ENCODE measurements at places on chromosomes 2 and 18.
A peak's percentile ranks its signal among the peaks of the same experiment; 100 is the strongest.

DNA sequence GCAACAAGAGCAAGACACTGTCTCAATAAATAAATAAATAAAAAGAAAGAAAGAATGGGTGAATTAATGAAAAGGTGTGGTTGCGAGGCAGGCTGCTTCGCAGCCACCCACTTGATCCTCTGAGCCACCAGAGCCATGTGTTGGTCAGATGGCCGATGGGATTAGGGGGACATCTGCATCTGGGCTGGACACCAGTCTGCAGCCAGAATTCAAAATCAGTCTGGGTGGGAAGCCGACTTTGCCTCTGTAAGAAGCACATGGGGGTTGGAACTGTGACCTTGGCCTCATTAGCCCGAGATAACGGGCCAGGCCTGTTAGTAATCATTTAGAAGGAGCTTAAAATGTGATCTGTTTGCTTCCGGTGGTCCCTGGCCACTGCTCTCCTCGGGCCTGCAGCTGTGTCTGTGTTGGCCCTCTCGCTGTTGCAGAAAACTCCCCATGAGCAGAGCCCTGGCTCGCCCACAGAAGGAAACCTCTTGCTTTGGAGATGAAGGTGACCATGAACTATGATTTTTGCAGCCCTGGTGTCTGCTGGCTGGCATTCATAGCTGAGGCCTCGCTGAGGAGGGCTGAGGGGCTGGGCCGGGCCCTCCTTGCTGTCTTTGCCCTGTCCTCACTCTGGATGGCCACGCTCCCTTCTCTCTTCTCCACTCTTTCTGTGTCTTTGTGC lies 94.4 kb downstream of the DYSF start:
- no peak for DNase-seq

GRCh38 chr18:49013291-49013691 lies 62.5 kb upstream of the SMAD7 start:
- no peak for DNase-seq

- DNase-seq = no peak
Measured at GRCh38 chr2:64876137-64876647, 113.0 kb upstream of the SLC1A4 start.

- no peak for DNase-seq
Measured at GRCh38 chr18:31197676-31198075, 35.0 kb upstream of the DSC1 start.

DNA sequence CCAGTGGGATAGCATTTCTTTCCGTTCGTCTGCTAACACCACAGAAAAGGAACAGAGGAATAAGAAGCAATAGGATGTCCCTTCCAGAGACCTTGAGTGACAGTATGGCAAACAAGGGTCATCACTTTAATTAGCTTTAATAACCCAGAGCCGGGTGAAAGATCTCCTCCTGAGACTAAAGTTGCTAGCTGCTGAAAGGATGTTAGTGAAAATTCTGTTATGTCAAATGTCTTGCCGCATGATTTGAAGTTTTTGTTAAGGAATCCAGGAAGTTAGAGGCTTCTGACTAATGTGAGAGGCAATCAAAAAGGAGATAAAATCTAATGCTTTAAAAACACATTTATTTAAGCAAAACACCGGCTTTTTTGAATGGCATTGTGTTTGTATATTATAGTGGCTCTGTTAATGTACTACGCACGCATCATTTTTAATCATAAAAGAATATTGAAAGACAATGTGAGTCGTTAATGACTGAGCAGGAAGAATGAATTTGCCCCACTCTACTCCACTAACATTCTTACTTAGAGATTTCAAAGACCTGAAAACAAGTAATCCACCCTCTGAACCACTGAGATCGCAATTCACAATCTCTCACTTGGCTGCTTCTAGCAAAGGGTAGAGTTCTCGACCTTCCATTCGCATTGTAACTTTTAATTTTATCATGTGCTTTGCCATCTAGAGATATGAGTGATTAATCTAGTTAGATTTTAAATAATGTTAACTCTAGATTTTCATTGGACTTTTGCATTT lies 536.6 kb downstream of the LRRTM4 start:
- DNase-seq = no peak

GRCh38 chr18:29083545-29083944 lies 906.6 kb upstream of the CDH2 start:
- DNase-seq = no peak

DNA sequence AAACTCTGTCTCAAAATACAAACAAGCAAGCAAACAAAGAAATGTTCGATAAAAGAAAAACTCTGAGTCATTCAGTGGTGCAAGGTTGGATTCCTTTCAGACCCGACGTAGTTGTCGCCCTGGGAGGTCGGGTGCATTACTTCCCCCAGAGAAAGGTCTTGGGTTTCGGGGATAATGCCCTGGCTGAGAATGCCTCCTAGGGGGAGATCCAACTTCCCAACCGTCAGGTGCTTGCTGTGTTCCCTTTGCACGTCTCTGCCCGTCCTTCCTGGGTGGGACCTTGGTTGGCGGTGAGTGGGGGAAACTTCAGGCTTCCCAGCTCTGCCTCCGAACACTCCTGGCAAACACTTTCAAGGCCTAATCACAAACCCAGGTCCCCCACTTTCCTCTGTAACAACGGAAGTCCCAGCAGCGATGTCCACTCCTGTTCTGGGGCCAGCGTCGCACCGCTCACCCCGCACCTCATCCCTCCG lies 609 bp downstream of the TPGS2 start:
- peak; percentile 13 for DNase-seq

DNA sequence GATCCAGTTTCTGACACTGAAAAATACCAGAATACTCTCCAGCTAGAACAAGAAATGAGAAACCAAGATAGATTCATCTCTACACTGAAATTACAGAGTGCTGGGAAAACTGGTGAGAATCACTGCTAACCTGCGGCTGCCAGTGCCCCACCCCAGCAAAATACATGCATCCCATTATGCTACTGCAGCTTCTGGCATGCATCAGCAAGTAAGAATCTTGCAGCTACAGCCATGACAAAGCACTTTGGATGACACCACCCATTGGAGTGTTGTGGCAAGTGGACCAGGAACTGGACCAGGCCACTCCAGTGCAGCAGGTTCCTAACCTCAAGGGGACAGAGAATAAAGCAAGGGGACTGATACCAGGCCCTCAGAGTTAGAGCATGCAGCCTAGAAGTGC lies 378.8 kb upstream of the ETAA1 start:
- DNase-seq = no peak

- DNase-seq = no peak
Measured at GRCh38 chr2:83686863-83687262, 772.2 kb downstream of the SUCLG1 start.

- no peak for DNase-seq
Measured at GRCh38 chr2:842151-842803, 108.4 kb upstream of the SNTG2 start.

DNA sequence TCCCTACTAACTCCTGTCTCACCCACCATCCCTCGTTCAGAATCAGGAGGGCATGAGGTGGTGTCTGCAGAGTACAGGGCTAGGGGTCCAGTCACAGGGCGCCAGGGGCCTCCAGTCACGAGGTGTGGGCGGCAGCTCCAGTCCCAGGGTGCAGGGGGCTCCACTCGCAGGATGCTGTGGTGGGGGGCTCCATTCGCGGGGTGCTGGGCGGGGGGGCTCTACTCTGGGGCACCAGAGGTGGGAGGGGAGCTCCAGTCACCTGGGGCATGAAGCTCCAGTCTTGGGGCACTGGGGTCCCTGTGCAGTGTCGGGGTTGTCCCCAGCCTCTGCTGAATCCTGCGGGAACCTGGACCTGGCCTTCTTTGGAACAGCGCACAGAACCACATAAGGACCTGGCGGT lies 66.0 kb downstream of the EIPR1 start:
- no peak for DNase-seq

GRCh38 chr2:208415255-208415654 lies 8.7 kb downstream of the PTH2R start:
- no peak for DNase-seq

- no peak for DNase-seq
Measured at GRCh38 chr2:81523344-81523743, 1218.8 kb upstream of the LRRTM1 start.

DNA sequence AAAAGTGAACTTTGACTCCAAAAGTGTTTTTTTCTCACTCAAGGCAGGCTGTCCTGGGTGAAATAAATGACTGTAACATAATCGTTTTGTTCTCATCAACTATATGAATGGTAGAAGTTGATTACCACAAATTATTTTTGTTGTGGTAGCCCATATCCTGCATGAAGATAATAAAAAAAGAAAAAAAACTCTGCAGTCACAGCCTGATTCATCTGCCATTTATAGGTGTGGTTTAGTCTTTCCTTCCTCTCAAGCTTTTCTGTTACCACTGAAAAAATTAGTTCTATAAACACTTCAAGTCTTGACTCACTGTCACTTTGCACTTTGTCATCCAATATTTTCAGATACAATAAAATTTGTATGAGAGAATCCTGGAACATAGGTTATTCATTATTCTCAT lies 522.0 kb downstream of the PLCL1 start:
- no peak for DNase-seq

DNA sequence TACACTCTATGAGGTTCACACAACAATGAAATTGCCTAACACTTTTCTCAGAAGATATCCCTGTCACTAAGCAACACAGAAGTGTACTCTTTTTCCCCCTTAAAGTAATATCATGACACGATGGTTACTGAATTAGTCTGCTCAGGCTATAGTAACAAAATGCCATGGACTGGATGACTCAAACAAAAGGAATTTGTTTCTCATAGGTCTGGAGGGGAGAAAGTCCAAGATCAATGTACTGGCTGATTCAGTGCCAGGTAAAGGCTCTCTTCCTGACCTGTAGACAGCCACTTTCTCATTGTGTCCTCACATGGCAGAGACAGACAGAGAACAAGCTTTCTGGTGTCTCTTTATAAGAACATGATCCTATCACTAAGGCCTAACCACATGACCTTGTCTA lies 211.9 kb downstream of the RBM43 start:
- DNase-seq = no peak

- DNase-seq = no peak
Measured at GRCh38 chr2:130755256-130756052, at the start of gene AMER3. TSS of gene AMER3 (plus strand) at chr2:130755540. CDS start at chr2:130762073, 6,533 bp downstream.

DNA sequence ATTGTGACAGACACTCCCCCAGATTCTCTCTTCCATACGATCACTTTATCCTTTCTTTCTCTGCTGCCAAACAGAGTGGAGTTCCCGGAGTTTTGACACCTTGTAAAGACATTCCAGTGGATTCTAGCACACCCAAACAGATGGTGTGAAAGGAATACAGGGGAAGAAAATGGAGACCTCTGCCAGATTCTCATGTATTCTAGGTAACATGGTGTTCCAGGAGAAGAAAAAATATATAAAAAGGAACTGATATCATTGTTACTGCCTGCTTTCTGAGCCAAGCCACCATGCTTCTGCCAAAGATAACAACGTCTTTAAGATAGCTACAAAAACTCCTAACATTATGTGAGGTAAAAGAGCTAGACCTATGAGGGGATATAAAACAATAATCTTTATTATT lies 136.5 kb downstream of the TXNL1 start:
- DNase-seq = no peak

DNA sequence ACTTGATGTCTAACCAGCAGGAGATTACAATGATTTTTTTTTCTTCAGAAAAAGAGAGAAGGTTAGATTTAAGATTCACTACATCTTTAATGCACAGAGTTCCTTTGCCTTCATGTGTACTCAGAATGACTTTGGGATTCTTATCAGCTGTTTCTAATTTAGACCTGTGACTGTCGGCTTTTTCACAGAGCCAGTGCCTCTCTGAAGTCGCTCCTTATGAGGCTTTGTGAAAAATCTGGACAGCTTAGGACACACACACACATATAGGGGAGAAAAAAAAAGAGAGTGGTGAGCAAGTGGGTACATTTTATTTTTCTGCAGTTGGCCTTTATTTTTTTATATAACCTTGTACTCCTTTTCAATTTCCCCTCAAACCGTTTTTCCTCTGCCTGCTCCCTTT lies 893.1 kb upstream of the CELF4 start:
- no peak for DNase-seq

GRCh38 chr18:55064760-55065159 lies 105.5 kb upstream of the CCDC68 start:
- DNase-seq = no peak

DNA sequence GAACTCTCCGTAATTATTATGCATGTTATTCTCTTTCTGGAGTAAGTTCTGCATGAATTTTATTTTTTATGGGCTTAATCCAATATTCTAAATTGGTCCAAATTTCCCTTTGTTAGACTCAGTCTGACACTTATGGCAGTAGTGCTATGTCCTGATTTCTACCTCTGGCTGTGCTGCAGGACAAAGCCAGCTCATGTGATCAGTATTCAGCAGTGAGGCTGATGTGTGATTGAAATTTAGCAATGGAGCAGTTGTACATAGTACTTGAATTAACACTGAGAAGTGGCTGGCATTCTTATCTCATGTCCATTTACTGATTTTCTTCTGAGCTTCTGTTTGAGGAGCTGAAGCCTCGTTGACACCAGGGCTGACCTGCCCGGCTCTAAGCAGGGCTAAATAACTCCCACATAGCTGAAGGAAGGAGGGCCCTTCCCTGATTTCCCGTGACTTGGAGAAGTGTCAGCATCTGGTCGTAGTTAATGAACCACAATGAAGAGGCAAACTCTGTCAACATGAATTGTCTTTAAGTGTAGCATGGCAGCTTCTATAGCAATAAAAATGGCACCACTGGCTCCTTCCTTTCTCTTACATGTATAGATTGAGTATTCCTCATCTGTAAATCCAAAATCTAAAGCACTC lies 159.0 kb upstream of the RASGRP3 start:
- no peak for DNase-seq

GRCh38 chr2:160207271-160207670 lies 7.2 kb upstream of the ITGB6 start:
- no peak for DNase-seq

GRCh38 chr18:79545736-79546171 lies 133.8 kb upstream of the CTDP1 start:
- DNase-seq = no peak

GRCh38 chr2:207139552-207139951 lies 26.2 kb downstream of the KLF7 start:
- no peak for DNase-seq

- DNase-seq = no peak
Measured at GRCh38 chr2:1887915-1888314, 143.6 kb upstream of the PXDN start.

- DNase-seq = no peak
Measured at GRCh38 chr18:72091369-72091768, 452.8 kb downstream of the CBLN2 start.

DNA sequence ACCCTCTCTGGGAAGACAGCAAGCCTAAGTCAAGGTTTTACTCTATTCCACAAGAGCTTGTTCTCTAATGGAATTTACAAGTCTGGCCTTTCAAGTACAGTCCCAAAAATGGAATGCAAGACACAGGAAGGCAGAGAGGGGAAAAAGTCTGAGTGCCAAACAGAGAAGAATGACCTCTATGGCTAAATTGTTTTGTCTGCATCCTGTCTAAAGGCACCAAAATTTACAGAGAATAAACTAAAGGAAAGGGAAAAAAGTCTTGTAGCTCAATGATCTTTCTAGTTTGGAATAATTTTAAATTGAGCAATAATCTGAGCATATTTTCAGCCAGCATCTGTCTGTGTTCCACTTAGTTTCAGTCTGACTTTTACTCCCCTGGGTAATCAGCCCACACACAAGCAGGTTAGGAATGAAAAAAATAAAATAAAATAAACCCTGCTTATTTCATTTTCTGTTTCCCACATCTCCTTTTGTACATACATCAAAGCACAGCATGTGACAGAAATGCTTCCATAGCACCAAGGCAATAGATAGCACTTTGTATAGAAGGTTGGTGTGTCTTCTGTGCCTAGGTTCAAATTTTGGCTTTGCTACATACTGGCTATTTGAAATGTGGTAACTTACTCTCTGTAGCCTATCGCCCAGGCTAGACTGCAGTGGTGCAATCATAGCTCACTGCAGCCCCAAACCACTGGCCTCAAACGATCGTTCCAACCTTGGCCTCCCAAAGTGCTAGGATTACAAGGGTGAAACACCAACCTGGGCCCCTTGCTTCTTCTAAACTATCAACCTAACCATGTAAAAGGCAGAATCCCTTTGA lies 105.1 kb downstream of the SLC8A1 start:
- DNase-seq = no peak
